Activated CD4-positive, alpha-beta T cell treated with anti-CD3 and anti-CD28 coated beads, Interleukin-2, amount 50 U/mL, for 24 hours (primary cell): ENCODE measurements at places on chromosomes 7 and 10.

DNA sequence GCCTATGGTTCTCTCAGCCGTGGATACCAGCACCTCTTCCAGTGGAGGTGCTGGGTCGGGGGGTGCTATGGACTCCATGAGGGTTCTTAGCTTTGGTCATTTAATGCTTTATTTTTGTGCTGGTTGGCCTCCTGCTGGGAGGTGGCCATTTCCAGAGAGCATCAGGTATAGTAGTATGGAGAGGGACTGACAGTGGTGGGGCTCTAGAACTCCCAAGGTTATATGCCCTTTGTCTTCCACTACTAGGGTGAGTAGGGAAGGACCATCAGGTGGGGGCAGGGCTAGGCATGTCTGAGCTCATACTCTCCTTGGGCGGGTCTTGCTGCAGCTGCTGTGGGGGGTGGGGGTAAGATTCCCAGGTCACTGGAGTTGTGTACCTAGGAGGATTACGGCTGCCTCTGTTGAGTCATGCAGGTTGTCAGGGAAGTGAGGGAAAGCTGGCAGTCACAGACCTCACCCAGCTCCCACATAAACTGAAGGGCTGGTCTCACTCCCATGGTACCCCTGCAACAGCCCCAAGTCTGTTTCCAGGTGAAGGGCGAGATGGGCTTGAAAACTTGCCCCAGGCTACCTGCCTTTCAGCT is 763.2 kb upstream of the LRRTM3 start:
- no peak for DNase-seq

DNA sequence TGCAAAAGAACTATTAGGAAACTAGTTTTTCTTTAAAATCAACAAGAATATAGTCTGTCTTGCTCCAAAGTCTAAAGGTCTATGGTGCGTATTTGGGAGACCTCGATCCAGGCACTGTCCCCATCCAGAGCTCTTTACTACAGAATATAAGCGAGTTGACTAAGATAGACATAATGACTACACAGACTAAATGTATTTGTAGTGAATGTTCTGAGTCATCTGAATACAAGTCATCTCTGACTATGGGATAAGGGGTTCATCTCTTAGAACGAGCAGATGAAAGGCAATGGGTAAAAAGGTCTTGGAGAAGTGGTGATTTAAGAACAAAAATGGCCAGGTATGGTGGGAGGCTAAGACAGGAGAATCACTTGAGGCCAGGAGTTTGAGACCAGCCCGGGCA is 136.0 kb upstream of the RSU1 start:
- DNase-seq = no peak

DNA sequence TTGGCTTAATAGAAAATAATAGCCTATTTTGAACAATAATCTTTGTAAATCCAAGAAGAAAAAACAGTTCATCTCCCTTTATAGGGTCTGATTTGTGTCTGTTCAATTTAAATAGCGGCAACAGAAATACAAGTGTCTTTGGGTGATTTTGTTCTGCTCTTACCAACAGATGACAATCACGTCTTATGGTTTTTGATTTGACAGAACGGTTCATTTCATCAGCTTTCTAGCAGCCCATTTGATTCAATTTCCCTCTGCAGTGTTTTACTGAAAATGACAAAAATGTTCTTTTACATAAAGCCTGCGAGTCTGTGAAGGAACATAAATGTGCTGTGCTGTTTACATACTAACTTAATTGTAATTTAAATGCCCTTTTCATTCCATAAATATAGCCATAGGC is 180.5 kb downstream of the MGMT start:
- no peak for DNase-seq

- DNase-seq = no peak
These were observed 84.0 kb upstream of the ANLN start for GRCh38 chr7:36305648-36306047.

- DNase-seq = no peak
These were observed 115.9 kb downstream of the SLC16A9 start for GRCh38 chr10:59593768-59594167.

- DNase-seq = no peak
These were observed 146.4 kb downstream of the MGMT start for GRCh38 chr10:129613377-129613980.

DNA sequence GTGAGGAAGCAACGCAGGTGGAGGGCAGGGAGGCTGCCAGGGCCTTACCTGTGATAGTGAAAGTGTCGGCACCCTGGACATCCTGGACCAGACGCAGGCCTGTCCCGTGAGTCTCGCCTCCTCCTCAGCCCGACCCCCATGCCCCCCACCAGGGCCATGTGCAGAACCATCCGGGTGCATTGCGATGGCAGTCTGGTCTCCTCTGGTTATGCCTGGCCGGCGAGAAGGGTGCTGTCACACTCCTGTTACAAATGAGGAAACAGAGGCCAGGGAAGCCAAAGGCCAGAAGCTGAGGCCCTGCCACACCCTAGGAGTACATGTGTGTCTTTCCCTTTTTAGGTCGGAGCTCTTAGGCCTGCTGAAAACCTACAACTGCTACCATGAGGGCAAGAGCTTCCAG is 7.2 kb downstream of the DEPP1 start:
- no peak for DNase-seq
